Activated CD4-positive, alpha-beta T cell treated with anti-CD3 and anti-CD28 coated beads, Interleukin-2, Interleukin-6, amounts not matched to agents 100 ng/mL and 50 ng/mL, durations not matched to agents 16 hours and 8 hours (primary cell): ENCODE measurements at places on chromosomes 5 and 9.

- no peak for DNase-seq
Observed at GRCh38 chr5:57857696-57858095, 375.1 kb upstream of the ACTBL2 start.

DNA sequence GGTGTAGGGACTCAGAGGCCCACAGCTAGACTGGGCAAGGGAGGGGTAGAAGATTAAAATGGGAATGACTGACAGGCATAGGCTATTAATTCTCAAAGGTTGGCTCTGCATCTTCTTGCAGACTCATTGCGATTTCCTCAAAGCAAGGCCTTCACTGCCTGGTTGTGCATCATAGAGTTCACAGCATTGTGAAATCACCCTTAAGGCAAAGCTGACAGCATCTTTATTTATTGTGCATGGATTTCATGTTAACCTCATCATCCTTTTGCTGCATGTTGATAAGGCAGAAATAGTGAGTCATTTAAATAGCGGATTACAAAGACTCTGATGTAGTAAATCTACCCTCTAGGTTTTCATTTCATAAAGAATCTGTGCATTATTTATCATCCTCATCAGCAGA, 13.6 kb upstream of the PALM2AKAP2 start:
- DNase-seq: no peak

DNA sequence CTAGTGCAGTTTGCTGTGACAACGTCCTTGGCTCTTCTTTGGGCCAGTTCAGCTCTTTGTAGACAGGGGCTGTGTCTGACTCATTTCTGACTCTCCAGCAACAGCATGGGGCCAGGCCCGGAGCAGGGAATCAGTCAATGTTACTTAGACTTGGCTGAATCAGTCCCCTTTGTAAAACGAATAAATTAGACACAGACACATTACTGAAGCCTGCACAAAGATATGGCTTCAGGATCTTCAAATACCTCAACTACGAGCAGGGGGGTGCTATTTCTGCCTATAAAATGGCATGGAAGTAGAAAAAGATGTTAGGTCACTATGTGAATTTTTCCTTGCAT, 204.7 kb downstream of the TTLL11 start:
- peak; percentile 43 for DNase-seq

GRCh38 chr9:30534896-30535295, 1849.5 kb upstream of the ACO1 start:
- DNase-seq: no peak

DNA sequence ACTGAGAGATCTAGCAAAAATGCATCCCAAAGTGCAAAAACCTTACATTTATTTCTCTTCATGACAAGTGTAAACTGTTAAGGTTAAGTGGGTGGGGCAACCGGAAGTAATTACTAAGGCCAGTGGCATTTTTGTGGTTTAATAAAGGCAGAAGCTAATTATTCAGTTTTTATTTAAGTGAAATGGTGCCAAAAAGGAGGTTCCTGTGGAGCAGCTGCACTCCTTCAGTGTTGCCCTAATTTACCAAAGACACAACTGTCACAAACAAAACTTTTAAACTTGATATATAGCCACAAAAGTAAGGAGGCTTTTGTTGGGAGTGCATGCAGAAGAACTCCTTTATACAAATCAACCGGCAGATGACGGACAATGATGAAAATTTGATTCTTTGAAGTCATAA, 81.6 kb downstream of the NDUFS4 start:
- no peak for DNase-seq

- no peak for DNase-seq
Observed at GRCh38 chr9:30172206-30172605, 2212.2 kb upstream of the ACO1 start.

DNA sequence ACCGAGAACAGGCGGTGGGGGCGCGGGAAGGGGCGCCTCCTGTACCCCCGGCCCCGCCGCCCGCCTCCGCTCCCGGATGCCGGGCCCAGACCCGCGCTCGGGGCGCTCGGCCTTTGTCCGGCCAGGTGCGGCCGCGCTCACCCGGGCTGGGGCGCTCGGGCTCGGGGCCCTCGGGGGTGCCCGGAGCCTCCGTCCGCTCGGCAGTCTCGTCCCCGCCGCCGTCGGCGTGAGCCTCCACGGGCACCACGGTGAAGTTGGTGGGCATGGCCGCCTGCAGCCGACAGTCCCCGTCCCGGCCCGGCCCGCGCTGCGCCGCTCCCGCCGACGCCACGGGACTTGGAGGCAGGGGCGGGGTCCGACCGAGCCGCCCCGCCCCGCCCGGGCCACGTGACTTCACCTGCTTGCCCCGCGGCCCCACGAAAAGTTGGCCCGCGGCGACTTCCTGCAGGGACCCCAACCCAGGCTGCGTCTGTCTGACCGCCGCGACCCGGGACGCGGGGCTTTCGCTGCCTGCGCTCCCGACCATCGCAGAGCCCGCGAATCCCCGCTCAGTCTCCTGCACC, at the start of gene SLC12A7:
Gene SLC12A7 (minus strand): TSS at position 337 of the 563 bp plus-strand sequence. CDS start 72 bp downstream, at position 265.
- DNase-seq: peak; percentile 54

DNA sequence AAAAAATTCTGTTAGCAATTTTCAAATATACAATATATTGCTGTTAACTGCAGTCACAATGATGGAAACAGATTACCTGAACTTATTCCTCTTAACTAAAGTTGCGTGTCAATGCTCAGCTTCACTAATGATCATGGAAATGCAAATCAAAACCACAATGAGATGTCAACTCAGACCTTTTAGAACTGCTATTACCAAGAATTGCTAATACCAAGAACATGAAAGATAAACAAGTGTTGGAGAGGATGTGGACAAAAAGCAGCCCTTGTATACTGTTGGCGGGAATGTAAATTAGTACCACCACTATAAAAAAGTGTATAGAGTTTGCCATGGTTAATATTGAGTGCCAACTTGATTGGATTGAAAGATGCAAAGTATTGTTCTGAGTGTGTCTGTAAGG, 1409.7 kb upstream of the CDH18 start:
- no peak for DNase-seq

GRCh38 chr5:136613230-136613629, 247.9 kb upstream of the TRPC7 start:
- DNase-seq: no peak

DNA sequence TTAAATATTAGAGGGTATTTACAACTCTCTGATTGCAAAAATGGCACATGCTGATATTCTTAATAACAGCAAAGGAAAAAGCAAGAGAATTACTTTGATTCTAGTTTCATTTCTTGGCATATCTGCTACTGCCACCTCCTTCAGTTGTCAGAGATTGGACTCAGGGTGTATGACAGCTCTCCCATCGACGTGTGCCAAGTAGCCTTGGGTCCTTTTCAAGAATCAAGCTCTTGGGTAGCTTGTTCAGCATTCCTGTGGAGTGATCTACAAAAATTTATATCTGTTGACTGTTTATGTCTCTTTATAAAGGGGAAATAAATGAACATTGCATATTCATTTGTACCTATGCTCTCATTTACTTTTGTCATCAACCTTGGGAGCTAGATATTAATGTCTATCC, 315.6 kb downstream of the PRR16 start:
- DNase-seq: no peak

DNA sequence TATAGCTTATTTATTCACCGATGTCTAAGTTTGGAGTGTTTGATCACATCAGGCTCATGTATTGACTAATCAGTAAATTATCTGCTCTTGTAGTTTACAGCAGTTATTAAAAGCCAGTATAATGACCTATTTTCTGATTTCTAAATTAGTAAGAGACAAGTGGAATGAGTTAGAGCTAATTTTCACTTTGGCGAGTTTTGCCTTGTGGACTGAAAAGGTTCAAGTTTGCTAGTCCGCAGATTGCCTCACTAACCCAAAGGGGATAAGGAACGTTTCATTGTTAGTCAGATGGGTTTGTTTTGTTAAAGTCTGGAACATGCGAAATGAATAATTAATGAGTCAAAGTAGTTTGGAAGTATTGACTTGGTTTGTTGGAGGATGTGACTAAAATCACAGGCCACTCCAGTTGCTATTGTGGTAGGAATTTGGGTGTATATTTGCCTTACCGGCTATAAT, 40.1 kb downstream of the SMARCA2 start:
- peak; percentile 91 for DNase-seq

GRCh38 chr5:39521098-39521860, 96.5 kb upstream of the DAB2 start:
- no peak for DNase-seq

- DNase-seq: peak; percentile 78
Observed at GRCh38 chr9:107213561-107214028, 69.5 kb upstream of the RAD23B start.

GRCh38 chr9:132062806-132063205, 16.9 kb downstream of the MED27 start:
- DNase-seq: no peak

GRCh38 chr5:87770016-87770570, 357.4 kb upstream of the CCNH start:
- DNase-seq: no peak

DNA sequence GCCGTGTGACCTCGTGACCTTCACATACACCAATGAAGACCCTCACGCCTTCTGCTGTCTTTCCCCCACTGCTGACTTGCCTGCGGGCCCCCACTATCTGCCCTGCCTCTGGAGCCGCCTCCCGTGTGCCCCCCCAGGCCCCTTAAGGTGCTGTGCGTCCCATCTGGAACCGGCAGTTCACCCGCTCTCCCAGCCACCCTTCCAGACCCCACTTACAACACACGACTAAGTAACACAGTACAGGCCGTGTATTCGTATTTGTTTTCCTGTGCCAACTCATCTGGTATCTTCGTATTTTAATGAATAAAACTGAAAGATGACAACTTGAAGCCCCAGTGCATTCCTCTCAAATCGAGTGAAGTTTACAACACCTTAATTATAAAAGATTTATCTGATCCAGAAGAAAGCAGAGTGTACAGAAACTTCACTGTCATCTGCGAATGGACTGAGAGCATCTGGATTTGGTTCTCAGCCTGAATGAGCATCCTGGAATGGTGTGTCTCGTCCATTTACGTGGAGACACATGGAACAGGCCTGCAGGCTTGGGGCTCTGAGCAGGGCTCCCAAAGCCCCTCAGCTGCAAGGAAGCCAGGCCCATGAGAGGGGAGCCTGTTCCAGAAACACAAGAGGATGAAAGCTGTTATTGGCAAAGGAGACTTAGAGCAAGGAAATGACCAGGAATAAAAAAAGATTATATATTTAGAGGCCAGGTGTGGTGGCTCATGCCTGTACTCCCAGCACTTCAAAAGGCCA, 21.9 kb upstream of the TERT start:
- peak; percentile 58 for DNase-seq

GRCh38 chr5:159262472-159262858, 625 bp upstream of the UBLCP1 start:
- no peak for DNase-seq

DNA sequence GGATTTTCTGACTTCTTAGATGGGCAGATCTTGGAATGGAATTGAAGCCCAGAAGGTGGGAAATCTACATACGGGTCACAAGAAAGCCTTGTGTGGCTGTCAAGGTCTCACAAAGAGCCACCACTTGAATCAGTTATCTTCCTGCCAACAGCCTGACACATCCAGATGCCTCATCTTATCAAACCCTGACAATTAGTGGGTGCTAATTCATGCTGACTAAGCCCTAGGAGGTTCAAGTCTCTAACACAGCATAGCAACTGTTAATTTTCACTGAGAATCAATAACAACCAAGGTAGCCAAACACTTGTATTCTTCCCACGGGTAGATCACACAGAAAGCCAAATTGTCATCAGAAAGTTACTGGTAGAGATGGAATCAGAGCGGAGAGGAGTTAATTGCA, 222.2 kb downstream of the TMEM167A start:
- no peak for DNase-seq

DNA sequence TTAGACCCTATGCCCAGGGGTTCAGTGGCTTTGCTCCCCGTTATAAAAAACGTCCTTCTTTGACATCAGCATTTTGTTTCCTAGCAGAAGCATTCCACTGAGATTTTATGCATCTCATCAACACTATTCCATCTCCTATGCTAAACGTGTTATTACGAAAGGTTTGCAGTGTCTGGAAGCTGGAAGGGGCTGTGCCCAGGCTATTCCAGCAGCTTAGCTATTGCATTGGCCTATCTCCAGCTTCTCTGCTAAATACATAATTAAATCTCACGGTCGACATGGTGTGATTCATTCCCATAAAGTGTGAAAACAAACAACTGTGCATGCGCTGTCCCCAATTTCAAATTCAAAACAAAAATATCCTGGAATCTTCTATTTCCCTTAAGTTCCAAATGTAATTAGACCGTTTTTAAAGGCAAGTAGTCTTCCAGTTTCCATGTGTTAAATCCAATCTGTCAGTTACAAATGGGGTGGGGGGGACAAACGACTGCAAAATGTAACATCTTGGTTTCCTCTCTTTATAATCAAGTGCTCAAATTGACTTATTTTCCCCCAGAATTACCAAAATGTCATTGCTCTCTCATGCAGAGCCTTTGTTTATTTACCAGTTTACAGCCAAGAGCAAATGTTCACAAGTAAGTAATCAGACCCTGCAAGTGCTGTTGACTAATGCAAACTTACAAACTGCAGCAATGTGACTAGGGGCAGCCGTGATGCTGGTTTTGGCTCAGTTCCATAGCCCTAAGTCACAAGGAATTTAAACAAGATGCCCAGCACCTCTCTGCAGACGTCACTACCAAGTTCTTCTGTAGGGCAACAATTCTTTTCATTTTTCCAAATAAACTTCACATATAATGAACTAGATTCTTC, 212.3 kb upstream of the RORB start:
- no peak for DNase-seq

GRCh38 chr5:100772006-100772405, 131.1 kb downstream of the ST8SIA4 start:
- no peak for DNase-seq

- no peak for DNase-seq
Observed at GRCh38 chr9:108910914-108911313, 23.0 kb downstream of the ELP1 start.

- peak; percentile 44 for DNase-seq
Observed at GRCh38 chr5:134608555-134608954, 24.1 kb downstream of the SAR1B start.

DNA sequence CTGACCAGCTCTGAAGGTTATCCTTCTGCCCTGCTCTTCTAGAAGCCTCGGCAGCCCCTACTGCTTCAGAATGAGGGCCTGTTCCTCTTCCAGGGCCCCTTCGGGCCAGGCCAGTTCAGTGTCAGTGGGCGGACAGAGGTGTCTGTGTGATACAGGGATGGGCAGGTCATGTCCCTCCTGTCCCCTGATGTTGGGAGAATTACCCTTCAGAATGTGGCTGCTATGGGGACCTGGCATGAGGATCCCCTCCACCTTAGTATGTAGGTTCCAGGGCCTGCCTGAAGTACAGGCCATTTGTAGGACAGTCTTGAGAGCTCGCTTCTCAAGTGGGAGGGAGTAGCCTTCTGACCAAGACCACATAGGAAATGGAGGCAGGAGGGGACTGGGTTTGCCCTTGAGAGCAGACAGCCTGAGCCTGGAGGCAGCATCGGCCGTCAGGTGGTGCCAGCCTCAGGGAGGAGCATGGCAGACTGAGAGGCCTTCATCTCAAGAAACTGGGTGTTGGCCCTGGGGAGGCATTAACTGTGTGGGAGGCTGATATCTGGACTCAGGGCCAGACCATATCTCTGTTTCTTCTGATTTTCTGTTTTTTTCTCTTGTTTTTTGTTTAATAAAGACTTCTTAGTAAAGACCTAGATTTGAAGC, 32.0 kb downstream of the ANGPTL2 start:
- no peak for DNase-seq

- no peak for DNase-seq
Observed at GRCh38 chr5:64678374-64678773, 11.9 kb upstream of the SHISAL2B start.

- DNase-seq: no peak
Observed at GRCh38 chr9:108363311-108363710, 492.5 kb downstream of the ACTL7B start.
